ENCODE measurements at places on chromosomes 7 and 10.

- DNase-seq, result no peak
These were observed 253.8 kb downstream of the CREB5 start for GRCh38 chr7:28666154-28666553.

DNA sequence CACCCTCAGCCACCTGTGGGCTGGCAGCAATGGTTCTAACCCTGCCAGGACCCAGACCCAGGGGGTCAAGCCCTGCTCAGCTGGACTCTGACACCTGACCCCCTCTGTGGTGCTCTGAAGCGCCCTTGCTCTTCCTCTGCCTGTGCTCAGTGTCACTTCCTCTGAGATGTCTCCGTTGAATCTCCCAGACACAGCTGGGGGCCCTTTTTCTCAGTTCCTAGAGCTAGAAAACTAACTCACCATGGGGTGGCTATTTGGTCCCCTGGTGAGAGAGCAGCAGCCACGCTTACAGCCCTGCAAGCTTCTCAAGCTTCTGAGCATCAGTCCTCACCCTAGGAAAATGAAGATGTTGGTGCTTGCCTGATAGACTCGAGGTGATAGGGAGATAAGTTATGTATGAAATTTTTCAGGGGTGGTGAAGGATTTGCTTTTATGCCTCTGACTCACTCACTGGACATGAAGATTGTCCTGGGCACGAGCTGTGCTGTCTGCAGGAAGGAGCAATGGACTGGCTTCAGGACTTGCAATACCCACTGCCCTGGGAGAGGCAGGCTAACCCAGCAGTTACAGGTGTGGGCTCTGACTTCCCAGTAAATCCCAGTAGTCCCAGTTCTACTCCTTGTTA is 29.6 kb downstream of the COL13A1 start:
- DNase-seq, result no peak

DNA sequence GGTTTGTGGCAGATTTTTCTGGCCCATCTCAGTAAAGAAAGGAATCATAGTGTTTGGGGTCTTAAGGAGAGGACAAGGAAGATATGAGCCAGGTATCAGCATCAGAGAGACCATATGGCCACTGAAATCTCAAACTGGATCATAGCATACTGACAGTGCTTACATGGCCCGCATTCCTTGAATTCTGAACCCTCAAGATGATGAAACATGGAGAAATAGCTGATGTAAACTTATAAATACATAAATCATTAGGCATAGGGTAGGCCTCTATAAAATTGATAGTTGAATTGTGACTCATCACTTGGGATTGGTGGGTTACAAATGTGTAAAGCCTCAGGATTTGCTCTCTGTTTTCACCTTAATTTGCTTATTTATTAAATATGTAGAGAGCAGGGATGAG is 688.5 kb downstream of the CNTNAP2 start:
- no peak for DNase-seq

GRCh38 chr10:126247446-126247975 is 140.8 kb downstream of the ADAM12 start:
- no peak for DNase-seq

DNA sequence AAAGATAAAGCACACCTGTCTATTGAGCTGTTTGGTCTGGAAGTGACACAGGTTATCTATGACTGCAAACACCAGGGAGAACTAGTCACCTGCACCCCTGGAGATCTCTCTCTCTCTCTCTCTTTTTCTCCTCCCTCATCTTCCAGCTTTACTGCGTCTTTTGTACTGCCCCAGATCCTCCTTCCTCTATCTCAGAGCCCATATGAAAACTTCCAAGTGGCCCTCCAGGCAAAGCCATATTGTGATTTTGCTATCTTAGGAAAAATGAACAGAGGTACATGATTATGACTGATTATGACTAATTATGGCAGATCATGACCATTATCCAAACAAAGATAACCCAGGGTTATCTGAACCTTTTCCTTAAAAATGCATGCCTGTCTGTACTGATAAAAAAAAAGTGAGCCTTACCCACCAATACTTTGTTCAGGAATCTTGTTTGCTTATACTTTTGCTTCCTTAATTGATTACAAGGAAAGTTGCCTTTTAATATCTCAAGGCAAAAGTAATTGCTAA is 12.6 kb upstream of the EPHB6 start:
- DNase-seq, result no peak

DNA sequence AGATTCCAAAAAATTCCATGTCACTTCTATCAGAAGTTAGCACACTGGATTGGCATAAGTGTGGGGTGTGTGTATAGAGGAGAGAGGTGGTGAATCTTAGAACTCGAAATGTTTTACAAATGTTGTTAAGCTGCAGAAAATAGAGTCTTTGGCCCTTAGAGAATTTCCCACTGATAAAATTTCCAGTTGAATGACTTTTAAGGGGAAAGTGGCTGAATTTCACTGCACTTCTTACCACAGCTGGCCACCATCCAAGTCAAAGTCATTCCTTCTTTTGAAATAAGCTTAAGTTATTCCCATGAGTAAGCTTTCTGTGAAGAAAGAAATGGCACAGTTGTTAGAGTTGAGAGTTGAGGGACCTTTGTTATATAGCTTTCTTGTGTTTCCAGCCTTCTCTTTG is 13.9 kb downstream of the VCL start:
- DNase-seq, result no peak

DNA sequence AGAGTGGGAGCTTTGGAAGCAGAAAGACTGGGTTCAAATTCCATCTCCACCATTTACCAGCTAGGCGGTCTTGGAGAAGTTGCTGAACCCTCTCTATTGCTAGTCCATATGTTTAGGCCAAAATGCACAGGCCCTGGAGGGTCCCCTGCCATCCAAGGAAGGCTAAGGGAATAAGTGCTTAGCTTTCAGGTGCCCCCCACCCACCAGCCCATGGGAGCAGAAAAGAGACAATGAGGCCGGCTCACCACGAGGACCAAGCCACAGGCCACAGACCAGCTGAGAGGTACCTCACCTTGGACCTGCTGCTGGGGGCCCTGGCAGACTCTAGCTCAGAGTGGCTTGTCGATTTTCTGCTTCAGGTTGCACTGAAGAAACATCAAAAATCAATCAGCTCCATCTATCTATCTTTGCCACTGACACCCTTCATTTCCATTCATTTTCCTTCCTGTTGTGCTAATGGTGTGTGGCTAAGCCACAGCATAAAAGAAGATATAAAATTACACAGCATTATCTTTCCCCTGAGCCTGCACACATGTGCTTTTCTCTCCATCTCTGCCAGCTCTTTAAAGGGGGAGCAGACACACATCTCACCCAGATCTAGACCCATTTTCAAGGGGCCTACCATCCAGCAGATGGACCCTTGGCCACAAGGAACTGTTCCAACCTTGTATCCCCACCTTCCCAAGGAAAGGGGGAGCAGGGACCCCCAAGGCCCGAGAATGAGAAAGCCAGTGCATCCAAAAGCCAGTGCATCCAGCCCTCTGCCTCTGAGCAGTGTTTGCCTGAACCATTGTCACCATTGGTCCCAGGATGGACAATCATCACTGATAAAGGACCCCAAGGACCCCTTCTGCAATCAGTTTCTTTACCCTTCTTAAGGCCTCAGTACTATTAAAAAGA is 65.4 kb downstream of the GRID1 start:
- DNase-seq, result no peak

- DNase-seq, result no peak
These were observed 27.7 kb downstream of the LSM5 start for GRCh38 chr7:32462451-32462850.

- DNase-seq, result no peak
These were observed 41.2 kb upstream of the UBE3C start for GRCh38 chr7:157097569-157097968.

DNA sequence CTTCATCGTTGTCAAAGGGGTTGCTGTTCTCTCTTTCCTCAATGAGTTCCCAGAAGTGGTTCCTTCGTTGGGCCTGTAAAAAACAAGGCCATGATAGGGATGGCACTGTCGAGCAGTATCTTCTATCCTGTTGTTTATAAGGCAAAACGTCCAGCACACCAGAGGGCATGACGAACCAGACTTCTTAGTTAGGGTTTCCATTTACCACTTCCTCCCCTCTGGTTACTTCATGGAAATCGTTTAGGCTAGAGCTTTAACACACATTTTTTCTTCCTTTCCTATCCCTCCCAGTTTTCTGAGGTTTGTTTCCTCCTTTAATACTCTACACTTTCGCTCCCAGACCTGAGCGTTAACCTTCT is 24.7 kb downstream of the MKRN1 start:
- no peak for DNase-seq

- DNase-seq, result no peak
These were observed 59.6 kb downstream of the PKD1L1 start for GRCh38 chr7:47888371-47889265.

- no peak for DNase-seq
These were observed 869 bp upstream of the LOXL4 start for GRCh38 chr10:98268694-98269431.
